Activated CD4-positive, alpha-beta T cell treated with anti-CD3 and anti-CD28 coated beads, Interleukin-2, Interleukin-4, amounts not matched to agents 100 ng/mL and 50 ng/mL, durations not matched to agents 16 hours and 8 hours (primary cell): ENCODE measurements at places on chromosomes 13 and 19.

- DNase-seq, result no peak
These were observed 31.3 kb downstream of the TINCR start for GRCh38 chr19:5536337-5536894.

- DNase-seq, result no peak
These were observed 48.8 kb upstream of the INTS6 start for GRCh38 chr13:51501592-51502152.

- no peak for DNase-seq
These were observed 315.3 kb downstream of the EFNB2 start for GRCh38 chr13:106220211-106220610.

DNA sequence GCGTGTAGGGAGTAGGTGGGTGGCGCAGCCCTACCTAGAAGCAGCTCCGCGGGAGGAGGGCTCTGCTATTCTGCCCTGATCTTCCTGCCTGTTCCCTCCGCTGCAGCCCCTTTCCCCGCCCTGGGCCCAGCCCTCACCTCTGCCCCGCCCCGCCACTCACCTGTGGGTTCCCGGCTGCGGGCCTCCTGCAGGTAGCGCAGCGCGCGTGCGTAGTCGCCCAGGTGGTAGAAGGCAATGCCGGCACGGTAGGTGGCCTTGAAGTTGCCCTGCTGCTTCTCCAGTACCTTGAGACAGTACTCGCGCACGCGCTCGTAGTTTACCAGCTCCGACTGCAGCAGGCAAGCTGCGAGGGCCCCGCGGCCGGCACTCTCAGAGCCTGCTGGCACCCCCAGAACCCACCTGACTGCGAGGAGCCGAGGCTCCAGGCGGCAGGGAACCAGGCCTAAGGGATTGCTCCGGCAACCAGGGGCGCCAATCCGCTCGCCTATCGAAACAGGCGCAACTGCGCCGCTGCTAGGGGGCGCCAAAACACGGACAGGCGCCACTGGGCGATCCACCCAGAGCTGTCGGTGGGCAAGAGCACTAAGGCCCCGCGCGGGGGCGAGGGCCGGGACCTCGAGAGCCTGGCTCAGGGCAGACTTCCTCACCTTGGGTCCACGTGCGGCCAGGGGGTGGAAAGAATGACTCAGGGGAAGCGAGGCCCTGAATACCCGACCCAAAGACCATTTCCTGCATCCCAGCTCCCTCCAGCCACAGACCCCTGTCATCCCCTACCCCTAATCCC lies 965 bp downstream of the TTC9B start:
- DNase-seq, result peak; percentile 19

DNA sequence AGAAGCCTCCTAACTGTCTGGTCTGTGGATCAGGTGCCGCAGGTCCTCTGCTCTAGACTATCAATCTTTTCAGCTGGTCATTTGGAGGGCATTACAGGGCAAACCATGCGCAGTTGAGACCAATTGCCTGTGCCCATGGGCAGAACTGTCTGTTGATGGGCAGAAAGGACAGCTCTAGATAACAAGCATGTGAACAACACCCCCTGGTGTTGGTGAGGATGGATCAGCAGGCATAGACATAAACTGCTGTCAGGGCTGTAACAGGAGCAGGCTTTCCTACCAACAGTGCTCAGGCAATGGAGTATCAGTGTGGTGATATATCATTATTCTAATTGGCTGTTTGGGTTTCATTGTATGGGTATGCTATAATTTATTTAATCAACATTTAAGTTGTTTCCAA lies 104.7 kb upstream of the KL start:
- DNase-seq, result peak; percentile 60

DNA sequence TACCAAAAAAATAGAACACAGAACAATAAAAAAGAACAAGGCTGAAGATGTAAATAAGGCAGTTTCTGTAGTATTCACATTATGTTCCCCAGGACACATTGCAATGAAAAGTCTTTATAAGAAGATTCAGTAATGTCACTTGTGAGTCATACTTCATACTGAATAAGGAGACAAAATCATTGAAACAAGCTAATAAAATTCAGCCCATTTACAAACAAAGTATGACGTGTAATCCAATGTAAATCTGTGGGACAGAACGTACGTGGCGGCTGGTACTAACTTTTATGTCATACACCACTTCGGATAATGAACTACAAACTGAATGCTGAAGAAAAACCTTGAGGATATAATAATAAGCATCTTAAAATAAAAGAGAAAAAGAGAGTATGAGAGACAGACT lies 512.8 kb upstream of the MIR17HG start:
- DNase-seq, result no peak

DNA sequence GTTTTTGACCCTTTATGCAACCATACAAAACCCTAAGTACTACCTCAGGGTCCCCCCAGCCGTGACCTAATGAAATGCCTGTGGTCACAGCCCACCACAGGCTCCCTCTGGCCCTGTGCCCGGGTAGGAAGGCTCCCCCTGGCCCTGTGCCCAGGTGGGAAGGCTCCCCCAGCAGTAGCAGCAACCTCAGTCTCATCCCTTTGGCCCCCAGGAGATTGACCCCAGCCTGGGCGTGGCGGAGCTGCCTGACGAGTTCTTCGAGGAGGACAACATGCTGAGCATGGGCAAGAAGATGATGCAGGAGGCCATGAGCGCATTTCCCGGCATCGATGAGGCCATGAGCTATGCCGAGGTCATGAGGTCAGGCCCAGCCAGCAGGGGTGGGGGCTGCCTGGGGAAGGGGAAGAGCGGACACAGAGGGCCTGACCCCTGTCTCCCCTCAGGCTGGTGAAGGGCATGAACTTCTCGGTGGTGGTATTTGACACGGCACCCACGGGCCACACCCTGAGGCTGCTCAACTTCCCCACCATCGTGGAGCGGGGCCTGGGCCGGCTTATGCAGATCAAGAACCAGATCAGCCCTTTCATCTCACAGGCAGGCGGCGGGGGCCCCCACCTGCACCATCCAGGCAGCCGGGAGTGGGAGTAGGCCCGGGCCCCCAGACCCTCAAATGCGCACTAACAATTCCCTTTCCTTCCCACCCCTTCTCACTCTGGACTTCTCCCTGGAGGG lies 6.3 kb upstream of the BEST2 start:
- DNase-seq, result no peak

GRCh38 chr13:106533101-106533942 lies 2.1 kb downstream of the EFNB2 start:
- DNase-seq, result no peak

DNA sequence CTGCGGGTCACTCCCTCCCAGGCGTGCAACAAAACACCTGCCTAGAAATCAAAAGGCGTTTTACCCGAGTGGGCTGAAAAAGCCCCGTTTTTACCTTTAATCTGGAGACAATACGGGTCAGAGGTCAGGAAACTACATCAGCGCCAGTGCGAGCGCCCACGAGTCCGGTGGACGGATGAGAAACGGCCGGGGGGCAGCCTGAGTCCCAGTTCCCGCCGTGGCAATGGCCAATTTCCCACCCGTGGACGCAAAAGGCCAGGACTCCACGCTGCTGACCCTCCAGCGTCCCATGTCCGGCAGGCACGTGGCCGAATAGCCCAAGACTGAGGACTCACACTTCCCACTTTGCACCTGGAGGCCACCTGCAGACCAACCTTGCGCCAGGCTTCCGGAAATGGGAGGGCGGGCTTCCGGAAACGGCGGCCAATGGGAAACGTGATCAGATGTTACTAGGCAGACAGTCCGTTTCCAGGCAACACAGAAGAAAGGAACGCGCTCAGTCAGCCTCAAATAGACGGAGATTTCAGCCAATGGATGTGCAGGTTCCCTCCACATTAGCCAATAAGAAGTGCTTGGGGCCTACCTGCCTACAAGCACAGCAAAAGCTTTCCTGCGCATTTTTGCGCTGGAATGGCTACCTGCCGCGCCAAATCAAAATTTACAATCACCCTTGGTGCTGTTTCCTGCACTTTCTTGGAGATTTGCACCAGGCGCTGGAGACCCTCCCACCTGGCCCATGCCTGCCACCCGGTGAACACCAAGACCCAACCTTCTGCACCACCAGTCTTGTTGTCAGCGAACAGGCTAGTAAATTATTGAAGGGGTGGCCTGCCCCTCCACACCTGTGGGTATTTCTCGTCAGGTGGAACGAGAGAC lies 47.4 kb downstream of the ZFP14 start:
- peak; percentile 53 for DNase-seq

DNA sequence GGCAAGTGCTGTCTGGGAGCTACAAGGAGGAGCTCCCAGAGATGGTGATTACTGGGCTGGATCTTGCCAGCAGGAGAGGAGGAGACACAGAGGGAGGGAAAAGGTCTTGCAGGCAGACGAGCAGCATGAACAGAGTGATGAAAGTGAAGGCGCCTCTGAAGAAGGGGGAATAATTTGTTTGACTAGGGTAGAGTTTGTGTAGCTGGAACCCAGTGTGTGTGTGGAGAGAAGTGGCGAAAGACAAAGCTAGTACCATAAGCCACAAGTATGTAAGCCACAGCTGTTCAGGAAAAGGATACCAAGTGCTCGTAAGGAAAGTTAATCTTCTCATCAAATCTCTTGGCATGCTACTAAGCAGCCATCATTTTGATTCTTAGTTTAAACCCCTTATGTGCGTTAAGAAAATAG lies 5.4 kb downstream of the FLT1 start:
- no peak for DNase-seq
